ENCODE measurements at places on chromosomes 3 and 15.
A peak's percentile ranks its signal among the peaks of the same experiment; 100 is the strongest.

- DNase-seq = peak; percentile 39
These were observed 77.2 kb downstream of the SCN10A start for GRCh38 chr3:38738630-38739395.

DNA sequence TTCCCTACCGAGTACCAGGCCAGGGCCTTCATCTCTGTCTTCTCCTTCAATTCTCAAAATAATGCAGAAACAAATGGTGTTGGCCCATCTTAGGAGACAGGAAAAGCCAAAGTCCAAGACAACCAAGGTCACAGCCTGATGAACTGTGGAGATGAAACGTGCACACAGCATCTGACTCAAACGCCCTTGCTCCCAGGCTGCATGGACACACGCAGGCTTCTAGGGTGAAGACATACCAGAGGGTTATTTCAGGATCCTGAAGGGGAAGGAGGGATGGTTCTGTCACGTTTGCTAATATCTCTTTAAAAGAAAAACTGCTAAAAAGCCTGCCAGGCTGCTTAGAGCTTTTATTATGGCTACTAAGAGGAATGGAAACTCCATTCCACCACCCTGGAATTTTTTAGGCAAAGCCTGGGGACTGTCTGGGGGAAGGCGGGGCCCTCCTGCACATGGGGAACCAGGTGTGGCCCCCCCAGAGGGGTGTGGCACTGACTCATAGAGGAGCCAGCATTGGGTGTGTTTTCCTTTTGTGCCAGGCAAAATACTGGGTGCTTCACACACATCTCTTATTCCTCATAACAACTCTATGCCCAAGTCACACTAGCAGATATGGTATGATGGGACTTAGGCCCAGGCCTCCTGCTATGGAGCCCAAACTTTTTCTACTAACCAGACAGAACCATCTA is 62.9 kb downstream of the UMPS start:
- DNase-seq = peak; percentile 11

DNA sequence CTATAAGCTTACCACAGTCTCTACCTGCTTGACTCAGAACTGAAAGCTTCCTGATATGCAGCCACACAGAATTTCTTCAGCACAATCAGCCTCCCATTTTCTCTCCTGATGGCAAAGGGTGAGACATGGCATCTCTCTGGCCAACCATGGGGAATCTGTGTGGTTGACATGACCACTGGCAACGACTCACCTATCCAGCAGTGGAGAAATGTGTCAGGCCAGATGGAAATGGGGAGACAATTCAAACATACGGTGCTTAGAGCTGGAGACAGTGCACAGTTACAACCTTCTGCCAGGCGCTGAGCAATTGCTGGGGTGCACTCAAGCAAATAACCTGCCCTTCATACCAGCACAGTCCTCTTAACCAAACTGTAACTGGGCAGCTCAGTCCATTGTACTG is 3.6 kb downstream of the ZNF385D start:
- DNase-seq = no peak

DNA sequence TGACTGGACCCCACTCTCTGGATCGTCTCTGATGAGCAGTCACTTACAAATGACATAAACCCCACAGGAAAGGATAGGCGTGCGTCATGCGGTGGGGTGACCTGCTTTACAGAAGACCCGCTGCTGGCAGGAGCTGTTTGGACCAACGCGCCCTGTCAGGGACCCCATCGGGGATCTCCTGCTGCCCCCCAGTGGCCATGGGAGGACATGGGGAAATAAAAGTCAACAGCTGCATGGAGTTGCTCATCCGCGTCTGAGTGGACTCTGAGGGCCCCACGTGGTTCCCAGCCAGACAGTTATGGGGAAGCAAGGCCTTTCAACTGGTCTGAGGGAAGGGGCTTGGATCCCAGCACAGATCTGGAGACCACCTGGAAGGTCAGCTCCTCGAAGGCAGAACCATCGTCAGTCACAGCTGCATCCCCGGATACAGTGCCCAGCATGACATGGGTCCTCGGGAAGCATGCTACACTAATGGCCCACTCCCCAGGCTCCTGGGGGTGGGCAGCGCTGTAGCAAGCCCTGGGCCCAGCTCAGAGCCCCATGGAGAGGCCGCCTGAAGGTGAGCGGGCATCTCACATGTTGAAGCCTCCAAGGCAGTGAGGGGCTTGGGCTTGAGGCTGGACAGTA is 32.1 kb downstream of the PTH1R start:
- DNase-seq = peak; percentile 82

DNA sequence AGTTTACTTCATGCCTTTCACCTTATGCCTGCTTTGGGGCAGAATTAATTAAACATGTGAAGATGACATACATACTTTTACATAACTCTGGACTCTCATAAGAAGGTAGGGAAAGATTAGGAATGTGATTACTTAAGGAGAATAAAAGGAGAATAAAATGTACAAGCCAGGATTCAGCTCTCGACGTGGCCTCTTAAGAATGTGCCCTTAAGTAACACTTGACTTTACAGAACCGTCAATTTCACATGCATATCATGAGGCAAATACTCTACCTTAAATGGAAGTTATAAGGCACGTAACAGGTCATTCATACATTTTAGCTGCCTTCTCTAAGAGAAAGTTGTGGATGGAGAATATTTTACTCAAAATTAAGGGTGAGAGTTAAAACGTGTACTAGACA is 263.7 kb upstream of the LMCD1 start:
- no peak for DNase-seq

GRCh38 chr3:125431391-125431790 is 56.3 kb upstream of the ZNF148 start:
- DNase-seq = no peak

- DNase-seq = no peak
These were observed 228.9 kb upstream of the NR2E3 start for GRCh38 chr15:71581398-71581930.

DNA sequence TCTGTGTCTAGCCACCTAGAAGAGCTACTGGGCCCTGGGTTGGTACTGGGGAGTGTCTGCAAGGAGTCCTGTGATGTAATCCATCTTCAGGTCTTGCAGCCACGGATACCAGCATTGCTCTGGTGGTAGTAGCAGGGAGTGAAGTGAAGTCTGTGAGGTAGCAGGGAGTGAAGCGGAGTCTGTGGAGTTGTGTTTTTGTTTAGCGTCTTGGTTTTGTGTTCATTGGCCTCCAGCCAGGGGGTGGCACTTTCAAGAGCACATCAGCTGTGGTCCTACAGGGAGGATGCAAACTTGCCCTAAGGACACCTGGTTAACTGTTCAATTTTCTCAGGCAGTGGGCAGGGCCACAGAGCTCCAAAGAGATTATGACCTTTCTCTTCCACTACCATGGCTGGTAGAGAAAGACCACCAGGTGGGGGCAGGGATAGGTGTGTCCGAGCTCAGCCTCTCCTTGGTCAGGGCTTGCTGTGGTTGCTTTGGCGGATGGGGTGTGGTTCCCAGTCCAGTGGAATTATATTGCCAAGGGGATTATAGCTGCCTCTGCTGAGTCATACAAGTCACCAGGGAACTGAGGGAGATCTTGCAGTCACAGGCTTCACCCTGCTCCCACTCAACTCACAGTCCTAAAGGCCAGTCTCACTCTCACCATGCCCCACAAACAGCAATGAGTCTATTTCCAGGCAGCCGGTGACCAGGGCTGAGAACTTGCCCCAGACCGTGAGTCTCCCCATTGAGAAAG is 424.7 kb downstream of the ZBBX start:
- no peak for DNase-seq

GRCh38 chr3:114147251-114147650 is 31.6 kb downstream of the DRD3 start:
- DNase-seq = no peak
